NB4 (cell line): ENCODE measurements at places on chromosomes 13 and 19.
A peak's percentile ranks its signal among the peaks of the same experiment; 100 is the strongest.

DNA sequence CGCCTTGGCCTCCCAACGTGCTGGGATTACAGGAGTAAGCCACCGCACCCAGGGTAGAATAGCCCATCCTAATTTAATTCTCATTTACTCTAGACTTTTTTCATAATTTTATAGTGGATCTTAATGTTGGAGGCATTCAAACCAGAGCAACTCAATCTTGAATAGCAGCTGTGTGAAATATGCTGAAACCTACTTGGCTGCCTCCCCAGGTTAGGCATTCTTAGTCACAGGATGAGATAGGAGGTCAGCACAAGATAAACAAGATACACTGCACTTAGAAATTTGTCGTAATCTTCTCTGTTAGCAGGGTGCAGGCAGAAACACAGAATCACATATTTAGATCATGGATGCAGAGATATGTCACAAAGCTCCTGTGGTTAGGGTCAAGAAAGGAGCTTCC, 2.7 kb upstream of the ZNF43 start:
- DNase-seq, result no peak

- peak; percentile 76 for DNase-seq
Measured at GRCh38 chr19:45901912-45902650, at the start of gene MYPOP. Gene MYPOP (minus strand): TSS chr19:45902613. CDS start chr19:45901773, 840 bp downstream.

GRCh38 chr13:24460256-24460655, 52.3 kb downstream of the PARP4 start:
- DNase-seq, result no peak

DNA sequence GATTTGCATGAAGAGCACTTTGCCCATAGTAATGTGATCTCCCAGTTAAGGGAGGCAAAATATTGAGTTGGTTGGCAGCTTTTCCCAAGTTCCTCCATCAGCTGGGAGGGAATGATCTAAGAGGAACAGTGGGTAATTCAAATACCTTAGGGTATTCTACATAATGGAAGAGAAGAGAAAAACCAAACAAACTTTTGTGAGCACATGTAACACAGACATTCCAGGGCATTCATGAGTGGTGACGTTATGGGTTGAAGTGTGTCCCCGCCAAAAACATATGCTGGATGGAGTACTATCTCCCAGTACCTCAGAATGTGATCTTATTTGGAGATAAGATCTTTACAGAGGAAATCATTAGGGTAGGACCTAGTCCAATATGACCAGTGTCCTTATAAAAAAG, 220.1 kb downstream of the FOXO1 start:
- no peak for DNase-seq

GRCh38 chr13:110758195-110758805, 44.8 kb downstream of the ING1 start:
- no peak for DNase-seq

DNA sequence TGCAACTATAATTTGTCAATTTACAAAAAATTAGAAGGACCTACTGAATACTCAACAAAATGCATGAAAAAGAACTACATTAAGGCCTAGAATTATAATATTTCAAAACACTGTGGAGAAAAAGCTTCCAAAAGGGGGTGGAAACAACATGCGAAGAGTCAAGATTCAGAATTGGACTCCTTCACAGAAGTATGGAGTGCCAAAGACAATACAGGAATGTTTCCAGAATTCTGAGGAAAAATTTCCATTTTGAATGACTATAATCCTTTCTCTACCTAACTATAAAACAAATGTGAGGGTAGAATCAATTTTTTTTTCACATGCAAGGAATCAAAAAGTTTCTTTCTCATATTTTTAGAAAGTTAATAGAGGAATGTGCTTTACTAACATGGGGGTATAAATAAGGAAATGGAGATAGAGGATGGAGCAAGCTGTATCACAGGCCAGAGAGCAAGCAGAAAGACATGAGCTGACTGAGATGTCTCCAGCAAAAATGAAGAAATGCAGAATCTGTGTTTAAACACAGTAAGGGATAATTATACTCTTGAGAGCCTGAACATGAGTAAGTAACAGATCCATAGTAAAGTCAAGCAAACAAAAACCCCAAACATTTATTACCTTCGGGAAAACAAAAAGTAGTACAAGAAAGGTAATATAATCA, 39.5 kb upstream of the SMAD9 start:
- no peak for DNase-seq

- DNase-seq, result no peak
Measured at GRCh38 chr13:113946409-113947181, 27.3 kb downstream of the C13orf46 start.

DNA sequence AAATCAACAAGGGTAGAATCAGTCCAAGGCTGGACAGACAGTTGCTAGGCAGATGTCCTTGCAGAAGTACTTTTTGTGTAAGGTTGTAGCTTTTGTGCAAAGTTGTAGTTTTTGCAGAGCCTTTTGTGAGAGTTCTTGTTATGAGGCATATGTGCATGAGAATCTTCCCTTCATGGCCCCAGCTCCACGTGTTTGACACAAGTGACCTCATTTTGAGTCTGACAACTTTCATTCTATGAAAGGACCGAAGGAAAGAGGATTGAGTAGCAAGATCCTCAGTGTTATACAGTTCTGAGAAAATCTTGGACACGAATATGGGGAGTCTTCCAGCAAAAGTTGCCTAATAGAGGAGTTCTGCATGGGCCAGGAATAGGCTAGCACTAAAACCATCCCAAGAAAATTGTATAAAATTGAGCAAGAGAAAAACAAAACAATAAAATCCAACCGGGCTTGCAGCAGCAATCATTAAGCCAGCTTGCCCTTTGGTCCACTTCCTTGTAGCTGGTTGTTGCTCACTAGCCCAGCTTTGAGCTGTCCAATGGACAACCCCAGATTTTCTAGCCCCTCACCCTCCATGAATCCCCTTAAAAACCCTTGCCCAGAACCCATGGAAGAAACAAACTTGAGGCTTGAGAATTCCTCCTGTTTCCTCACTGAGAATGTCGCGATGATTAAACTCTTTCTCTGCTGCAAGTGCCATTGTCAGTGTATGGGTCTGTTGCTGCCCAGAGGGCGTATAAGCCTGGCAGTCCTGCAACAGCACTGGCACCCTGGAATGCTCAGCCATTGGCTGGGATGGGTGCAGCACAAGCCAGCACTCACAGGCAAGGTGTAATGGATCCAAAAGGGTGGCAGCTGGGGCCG, 6.5 kb downstream of the EPSTI1 start:
- no peak for DNase-seq

DNA sequence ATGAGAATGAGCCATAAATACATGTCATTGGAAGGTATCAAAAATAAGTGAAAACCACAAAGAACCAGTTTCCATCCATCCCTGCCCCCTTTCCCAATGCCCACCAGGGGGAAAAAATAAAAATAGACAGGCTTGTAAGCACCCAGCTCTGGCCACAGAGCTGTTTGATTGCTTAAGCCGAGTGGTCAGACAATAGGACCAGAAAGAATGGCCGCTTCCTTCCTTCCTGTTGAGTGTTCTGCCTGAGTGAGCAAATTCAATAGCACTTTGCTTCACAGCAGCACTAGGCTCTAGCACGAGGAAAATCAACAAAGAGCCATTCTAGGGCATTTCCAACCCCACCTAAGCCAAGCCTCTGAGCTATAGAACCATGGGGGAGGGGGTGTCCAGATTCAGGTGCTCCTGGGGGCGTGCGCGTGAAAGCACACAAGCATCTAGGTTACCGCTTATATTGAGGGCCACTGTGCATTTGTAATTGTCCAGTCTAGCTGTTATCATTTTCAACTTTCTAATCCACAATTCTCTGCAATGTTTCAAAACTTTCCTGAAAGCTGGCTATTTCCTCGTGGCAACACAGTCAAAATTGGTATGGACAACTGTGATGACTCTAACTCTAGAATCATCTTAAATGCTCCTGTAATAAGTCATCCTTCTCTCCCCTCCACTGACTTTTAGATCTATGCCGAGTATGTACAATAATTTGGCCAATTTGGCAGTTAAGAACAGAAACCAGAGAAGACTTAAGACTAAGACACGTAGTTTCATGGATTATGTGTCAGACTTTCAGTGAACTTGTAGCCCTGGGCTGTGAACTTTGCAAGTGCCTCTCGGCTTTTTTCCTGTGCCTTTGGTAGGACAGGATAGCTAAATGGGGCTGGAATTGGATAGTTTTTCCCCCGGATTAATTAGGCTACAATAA, 64.3 kb downstream of the SPRY2 start:
- peak; percentile 49 for DNase-seq

DNA sequence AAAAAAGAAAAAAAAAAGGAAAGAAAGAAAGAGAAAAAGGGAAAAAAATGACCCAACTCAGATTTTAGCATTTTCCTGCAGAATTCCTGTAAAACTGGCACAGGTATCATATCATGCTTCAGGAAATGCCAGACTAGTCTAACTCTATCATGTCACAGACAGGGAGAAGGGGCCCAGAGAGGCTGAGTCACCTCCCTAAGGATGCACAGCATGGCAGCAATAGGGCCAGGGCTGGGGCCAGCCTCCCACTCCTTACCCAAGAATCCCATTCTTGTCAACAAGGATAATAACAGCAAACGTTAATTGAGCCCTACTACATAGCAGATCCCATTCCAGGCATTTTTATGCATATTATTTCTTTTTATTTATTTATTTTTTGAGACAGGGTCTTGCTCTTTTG, 8.5 kb downstream of the GPR4 start:
- no peak for DNase-seq

- DNase-seq, result no peak
Measured at GRCh38 chr19:34468409-34468808, 13.1 kb upstream of the WTIP start.

GRCh38 chr13:23279321-23279720, 98.5 kb downstream of the SGCG start:
- no peak for DNase-seq

GRCh38 chr13:46631179-46631542, 78.2 kb downstream of the LRCH1 start:
- no peak for DNase-seq

- DNase-seq, result no peak
Measured at GRCh38 chr13:65889368-65889767, 1340.8 kb downstream of the PCDH9 start.

DNA sequence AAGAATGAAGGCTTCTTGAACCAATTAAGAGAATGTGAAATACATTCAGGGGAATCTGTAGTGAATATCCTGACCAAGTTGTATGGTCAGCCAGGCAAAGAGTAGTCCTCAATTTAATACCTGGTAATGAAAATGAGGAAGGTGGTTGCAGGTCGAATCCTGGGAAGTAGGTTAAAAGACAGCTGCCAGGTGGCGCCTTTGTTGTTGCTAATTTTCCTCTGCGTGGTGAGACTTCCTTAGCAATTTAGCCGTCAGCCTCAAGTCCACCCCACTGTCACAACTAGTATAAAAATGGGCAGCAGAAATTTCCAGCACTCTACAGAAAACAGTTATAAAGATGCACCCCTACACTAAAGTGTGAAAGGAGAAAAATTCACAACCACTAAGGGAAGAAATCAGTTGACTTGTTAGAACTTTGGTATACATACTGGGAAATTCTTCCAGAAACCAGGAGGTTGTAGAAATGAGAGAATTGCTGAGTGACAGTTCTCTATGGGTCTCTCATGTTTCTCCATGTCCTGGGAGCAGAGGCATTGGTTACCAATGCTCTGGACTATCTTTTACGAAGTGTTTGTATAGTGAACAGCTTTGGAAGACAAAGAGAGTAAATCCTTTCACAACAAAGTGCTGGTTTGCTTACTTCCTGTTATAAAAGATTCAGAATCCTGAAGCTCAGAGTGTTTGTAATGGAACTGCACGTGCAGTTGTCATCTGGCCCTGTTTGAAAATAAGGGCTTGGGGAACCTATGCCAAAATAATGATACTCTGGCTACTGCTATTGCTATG, 235.9 kb downstream of the NHLRC3 start:
- DNase-seq, result peak; percentile 46

- DNase-seq, result no peak
Measured at GRCh38 chr13:79387853-79388252, 18.2 kb downstream of the RBM26 start.

DNA sequence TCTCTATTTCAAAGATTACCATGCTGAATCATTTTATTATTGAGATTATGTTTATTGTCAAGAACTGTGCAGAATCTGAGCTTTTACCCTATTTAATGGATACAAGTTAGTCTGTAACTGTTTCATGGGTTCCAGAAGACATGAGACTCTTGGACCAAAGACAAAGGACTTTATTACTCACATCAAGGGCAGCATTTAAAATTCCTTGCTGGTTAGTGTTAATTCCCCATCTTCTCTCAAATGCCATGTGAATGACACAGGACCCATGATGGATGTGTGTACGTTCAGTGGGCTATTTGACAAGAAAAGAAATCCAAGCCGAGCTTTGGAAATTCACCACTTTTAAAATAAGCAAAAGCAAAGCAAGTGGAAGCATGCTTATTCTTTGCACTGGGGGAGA, 139.9 kb downstream of the PCDH20 start:
- DNase-seq, result no peak

- DNase-seq, result no peak
Measured at GRCh38 chr13:21055511-21056045, 5.8 kb downstream of the LATS2 start.

DNA sequence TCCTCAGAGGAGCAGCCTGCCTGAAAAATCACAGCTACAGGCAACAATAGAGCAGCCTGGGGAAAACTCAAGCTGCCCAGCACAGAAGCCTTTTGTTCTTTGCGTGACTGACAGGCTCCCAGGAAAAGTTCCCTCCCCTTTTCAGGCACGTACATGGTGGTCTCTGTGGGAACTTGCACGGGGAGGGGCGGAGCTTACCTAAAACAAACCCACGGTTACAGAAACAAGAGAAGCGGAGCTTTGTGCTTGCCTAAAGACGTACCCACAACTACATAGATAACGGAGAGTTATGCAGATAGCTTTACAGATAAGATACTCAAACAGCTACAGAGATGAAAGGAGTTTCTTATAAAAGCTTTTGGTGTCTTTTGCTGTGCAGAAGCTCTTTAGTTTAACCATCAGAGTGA, 11.4 kb downstream of the ETFB start:
- DNase-seq, result no peak

DNA sequence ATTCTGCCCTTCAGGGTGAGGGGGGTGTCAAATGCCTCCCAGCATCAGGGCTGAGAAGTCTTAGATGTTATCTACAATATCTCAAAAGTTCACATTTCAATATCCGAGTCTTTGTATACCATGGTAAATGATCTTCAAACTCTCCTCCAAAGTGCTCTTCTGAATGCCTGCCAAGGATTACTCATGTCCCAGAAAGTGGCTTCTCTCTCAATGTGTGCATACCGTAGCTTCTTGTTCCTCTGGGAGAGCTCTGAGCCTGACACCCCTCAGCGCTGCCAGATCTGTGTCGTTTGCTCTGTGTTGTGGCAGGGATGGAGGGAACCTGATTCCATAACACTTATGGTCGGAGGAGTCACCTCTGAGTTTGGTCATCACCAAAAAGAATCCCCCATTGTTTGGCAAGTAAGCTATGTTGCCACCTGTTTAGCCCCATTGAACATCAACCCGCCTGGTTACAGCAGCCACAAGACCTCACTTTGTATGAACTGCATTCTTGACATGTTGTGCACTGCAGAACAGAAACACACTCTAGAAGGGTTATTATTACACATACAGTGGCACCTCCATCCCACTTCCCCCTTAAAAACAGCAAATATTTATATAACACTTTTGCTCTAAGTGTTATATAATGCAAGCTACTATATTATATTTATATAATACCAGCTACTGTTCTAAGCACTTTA, 163.1 kb upstream of the MIR17HG start:
- DNase-seq, result no peak

- no peak for DNase-seq
Measured at GRCh38 chr13:51919531-51919930, 57.8 kb downstream of the CCDC70 start.

GRCh38 chr13:43307921-43308433, 284.6 kb downstream of the DNAJC15 start:
- DNase-seq, result peak; percentile 68
